Stimulated activated CD4-positive, alpha-beta T cell treated with anti-CD3 and anti-CD28 coated beads, Interleukin-12 subunit alpha, Interleukin-12 subunit beta, amount 100 ng/mL, for 48 hours (primary cell): ENCODE measurements at places on chromosomes 5 and 9.

DNA sequence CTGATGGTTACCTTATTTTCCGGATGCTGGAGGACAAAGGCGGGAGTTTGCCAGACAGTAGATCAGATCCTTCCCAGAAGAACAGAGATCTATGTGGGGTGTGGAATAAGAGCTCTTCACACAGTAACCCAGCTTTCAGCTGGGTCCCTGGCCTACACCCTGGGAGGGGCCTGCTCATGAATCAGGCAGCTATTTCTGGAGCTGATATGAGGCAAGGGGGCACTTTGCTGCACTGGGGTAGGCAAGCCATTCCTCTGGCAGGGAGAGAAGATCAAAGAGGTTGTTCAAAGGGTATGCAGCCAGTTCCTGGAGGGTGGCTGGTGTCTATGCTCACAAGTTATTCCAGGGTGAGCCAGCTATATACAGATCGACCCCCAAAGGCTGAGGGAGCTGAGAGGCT is 48.6 kb downstream of the CYSTM1 start:
- no peak for DNase-seq

- DNase-seq: no peak
Observed at GRCh38 chr5:160071916-160072315, 47.3 kb downstream of the PWWP2A start.

GRCh38 chr9:94875300-94876020 is 149.0 kb downstream of the AOPEP start:
- DNase-seq: no peak

DNA sequence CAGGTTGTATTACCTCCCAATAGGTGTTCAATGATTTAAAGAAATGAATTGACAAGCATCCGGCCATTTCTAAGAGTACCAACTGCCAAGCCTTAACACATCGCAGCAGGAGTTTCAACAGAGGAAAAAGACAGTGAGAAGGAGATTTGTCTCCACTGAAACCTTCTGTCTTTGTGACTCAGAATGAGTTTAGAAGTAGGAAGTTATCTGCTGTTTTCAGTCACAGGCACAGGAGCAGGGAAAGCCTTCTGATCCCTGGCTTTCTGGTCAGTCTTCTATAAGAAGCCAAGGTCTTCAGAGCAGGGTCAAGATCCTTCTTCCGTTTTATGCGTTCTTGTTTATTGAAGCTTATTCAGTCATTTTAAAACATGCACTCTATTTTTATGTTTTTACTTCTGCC is 390.7 kb upstream of the PCSK5 start:
- no peak for DNase-seq

DNA sequence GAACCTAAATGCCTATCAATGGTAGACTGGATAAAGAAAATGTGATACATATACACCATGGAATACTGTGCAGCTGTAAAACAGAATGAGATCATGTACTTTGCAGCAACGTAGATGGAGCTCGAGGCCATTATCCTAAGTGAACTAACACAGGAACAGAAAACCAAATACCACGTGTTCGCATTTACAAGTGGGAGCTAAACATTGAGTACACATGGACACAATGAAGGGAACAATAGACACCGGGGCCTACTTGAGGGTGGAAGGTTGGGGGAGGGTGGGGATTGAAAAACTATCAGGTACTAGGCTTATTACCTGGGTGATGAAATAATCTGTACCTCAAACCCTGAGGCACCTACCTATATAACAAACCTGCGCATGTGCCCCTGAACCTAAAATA is 22.4 kb upstream of the DEPDC1B start:
- no peak for DNase-seq

GRCh38 chr5:106720367-106720766 is 950.4 kb downstream of the EFNA5 start:
- DNase-seq: no peak

DNA sequence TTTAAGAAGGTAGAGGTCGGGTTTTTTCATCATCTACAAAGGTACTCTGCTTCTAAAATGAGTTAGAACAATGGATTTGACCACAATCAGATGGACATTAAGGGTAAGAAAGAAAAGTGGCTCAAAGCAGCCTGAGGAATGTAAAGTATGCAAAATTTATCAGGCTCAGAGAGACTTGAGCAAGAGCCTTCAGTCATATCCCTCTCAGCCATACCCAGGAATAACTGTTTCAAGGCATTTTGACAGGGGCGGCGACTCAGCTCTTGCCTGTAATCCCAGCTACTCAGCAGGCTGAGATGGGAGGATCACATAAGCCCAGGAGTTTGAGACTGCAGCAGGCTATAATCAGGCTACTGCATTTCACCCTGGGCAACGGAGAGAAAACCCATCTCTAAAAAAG is 38.8 kb upstream of the ANXA2R start:
- DNase-seq: no peak

DNA sequence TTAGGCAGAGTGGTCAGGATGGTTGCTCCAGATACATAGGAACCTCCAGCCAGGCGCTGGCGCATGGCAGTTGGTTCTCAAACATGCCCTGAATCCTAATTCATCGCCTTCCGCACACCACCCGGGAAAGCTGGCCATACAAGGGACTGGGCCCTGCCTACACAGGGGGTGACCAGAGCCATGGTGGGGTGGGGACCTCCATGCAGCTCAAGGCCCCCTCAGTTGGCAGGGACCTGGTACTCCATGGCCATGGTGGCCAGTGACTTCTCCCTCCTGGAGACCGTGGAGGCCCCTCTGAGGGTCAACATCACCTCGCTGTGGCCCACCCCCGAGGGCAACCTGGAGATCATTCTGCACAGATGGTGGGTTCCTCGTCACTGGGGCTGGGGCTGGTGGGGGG is 26.8 kb downstream of the PAEP start:
- no peak for DNase-seq
